ENCODE measurements at places on chromosomes 11 and 22.

DNA sequence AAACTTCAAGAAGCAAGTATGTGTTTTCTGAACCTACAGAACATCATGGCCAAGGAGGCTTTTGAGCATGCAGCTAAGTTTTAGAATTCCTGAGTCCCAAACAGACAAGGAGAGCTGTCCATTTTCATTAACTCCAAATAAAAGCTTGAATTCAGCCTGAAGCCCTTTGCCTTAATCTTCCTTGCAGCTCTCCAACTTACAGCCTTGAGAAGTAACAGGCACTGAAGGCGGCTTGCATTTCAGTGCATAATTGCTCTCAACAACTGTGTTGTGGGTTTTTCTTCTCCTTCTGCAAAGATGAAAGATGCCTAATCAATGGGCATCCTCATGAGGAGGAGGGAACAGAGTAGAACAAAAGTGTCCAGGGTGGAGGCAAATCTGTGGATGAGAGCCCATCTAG lies 286.0 kb downstream of the FAT3 start:
- DNase-seq: no peak

DNA sequence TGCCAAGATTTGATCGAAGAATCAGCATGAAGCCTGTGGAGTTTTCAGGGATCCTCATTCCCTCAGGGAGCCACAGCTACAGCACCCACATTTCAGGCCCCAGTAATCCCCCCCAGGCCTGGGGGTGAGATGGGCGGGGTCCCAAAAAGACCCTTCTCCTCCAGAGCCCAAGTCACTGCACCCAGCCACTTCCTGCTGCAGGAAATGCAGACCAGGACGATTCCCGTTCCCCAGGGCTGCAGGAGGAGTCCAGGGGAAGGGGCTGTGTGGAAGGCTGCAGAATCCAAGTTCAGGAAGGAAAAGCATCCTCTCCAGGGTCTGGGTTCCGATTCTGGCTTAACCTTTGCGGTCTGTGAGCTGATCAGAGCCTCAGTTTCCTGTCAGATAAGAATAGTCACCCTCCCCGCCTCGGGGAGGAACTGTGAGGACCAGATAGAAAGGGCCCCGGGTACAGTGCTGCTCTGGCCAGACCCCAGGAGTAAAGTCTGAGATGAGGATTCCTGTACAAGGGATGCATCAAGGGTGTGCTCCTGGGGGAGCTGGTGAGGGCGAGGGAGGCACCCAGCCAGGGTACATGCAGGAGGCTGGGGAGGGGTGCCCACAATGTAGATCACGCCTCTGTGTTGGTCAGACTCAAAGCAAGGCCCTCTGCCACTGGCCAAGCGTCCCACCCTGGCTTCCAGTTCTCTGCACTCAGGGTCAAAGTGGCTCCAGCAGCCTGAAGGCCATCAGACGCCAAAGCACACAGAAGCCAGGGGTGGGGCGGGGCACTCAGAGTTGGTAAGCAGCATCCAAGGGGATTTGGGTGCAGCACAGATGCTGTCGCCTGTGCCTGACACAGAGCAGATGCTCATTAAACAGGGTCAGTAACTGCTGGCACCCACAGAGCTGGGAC lies 30.1 kb upstream of the TP53I11 start:
- DNase-seq: no peak

GRCh38 chr11:113440816-113441215 lies 34.4 kb downstream of the DRD2 start:
- DNase-seq: no peak

- DNase-seq: no peak
Observed at GRCh38 chr22:41902932-41903421, 11.9 kb downstream of the SHISA8 start.

Data from astrocyte of the cerebellum (primary cell).